Stimulated activated CD4-positive, alpha-beta T cell treated with anti-CD3 and anti-CD28 coated beads, TNF-alpha, amount 100 ng/mL, for 24 hours (primary cell): ENCODE measurements at places on chromosomes 16 and 17.

DNA sequence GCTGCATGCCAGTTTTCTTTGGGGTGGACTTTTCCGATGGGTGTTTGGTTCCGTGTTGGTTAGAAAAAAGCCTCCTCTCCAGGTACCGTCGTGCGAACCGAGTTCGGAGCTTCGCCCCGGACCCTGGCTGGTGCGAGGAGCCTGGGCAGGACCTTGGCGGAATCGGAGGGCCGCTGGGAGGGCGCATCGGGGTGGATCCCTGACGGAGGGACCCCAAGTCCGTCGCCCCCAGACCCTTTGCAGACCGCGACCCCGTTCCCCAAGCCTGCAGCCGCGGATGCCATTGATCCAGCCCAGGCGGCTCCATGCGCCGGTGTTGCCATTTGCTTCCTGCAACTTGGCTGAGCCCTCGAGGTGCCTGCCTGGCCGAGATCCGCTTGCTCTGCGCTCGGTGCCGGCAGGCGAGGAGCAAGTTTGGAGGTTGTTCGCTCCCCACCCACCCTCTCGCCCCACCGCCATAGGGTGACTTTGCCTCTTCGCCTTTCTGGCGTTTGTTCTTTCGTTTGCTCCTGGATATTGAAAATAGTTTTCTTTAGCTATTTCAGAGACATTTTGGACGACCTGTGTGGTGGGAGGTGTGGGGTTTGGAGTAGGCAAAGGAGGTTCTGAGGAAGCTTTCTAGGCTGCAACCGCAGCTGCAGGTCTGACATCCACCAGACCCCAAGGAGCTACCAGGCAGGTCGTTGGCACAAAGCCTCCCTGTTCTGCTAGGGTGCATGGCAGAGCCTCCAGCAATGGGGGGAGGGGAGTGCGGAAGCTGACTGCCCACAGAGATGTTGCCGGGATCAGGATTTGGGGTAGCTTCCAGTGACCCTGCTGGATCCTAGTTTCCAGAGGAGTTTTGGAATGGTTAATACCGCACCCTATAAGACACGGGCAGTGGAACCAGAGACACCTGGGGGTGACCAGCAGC lies 58.2 kb downstream of the RAP1GAP2 start:
- DNase-seq = peak; percentile 18

- no peak for DNase-seq
Measured at GRCh38 chr17:82397449-82398335, 20.5 kb upstream of the HEXD start.

- DNase-seq = no peak
Measured at GRCh38 chr16:8712589-8713361, 38.4 kb downstream of the ABAT start.

DNA sequence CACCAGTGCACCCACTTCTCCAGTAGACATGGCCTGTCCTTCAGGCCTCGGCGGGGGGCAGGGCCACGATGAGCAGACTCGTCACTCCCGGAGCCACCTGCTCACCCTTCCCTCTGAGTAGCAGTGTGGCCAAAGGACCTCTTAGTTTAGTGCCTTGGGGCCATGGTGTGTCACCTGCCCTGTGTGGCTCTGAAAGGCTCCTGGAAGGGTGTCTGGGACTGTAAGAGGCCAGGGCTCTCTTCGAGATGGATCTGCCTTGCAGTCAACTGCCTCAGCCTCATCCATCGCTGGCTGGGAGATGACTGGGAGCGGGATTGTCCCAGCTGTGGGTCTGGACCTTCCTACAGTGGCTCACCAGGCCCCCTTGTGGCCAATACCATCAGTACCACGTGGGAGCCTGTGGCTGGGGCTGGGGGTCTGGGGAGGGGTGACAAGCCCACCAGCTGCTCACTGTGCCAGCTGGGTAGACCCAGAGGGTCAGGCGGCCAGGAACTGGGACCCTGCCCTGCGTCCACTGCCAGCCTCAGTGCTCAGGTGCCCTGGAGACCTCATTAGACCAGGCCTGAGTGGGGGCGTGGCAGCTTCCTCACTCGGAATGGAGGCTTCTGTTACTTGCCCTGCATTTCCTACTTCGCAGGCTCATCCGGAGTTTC lies 133.4 kb downstream of the OR1D5 start:
- DNase-seq = no peak

DNA sequence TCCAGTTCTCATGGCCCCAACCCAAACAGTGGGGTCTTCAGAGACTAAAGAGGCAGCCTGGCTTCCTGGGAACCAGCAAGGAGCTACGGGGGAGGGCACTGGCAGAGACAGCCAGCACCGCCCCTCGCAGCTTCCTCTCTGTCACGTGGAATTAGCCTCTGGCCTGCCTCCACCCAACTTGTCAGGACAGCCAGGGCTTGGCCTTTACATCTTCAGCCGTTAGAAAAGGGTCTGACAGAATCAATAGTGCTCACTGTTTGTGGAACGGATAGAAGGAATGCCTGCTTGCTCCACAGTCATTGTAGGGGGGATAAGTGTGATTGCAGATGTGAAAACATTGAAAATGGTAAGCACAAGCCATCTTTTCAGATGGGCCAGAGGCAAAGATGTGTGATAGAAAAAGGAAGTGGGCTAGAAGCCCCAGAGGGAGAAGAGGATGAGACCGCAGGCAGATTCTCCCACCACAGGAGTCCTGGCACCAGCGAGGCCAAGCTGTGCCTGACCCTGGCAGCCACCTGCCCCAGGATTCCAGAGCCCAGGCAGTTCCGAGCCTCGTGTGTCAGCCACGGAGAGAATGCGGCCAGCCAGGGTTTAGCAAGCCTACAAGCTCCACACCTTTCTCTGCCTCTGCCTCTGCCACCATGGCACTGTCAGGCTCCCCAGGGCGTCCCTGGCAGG lies 18.6 kb downstream of the GRIN2C start:
- DNase-seq = no peak

GRCh38 chr17:78766743-78767294 lies 15.3 kb downstream of the CYTH1 start:
- DNase-seq = no peak

DNA sequence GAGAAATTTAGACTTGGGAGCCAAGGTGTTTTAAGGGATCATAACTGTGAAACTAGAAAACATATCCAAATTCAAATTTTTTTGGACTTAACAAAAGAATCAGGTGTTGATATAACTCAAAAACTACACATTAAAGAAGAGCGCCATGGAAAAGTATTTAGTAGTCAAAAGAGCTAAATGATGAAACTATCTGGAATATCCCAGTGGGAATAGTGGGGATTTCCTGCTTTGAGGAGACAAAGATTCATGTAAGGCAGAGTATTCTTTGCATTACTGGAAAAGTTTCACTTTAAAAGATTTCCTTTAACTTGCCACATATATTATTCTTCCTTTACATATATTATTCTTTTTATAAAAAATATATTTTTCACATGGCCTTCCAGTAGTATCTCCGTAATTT lies 40.3 kb upstream of the VPS4A start:
- no peak for DNase-seq

- no peak for DNase-seq
Measured at GRCh38 chr16:1505073-1505844, 12.1 kb downstream of the TELO2 start.
